ENCODE measurements at places on chromosomes 6 and 20. TPM values are rescaled to one million over a fixed set of nuclear protein-coding genes. Genes with fewer than 3 reads are reported as not detected.

The IMPG1 gene
- total RNA-seq = not detected

The TMEM217 gene
- 2.9 TPM for total RNA-seq

The SLC52A3 gene
- not detected for total RNA-seq

The MTO1 gene
- total RNA-seq = 45.3 TPM

The HS3ST5 gene
- not detected for total RNA-seq

The CLPSL2 gene
- total RNA-seq = not detected

The ENPP4 gene
- 1.1 TPM for total RNA-seq

The ATXN1 gene
- 37.4 TPM for total RNA-seq

The COL21A1 gene
- 0.14 TPM for total RNA-seq

The MMP24 gene
- total RNA-seq = 0.43 TPM

The HSPA12B gene
- total RNA-seq = under 0.01 TPM

The DOK5 gene
- total RNA-seq = 0.14 TPM

The CNBD2 gene
- total RNA-seq = 2.3 TPM

The PERP gene
- 10.7 TPM for total RNA-seq

The SLC22A3 gene
- total RNA-seq = 19.3 TPM

The KIF25 gene
- 0.14 TPM for total RNA-seq

The PRDM1 gene
- total RNA-seq = 3.9 TPM

The GRM1 gene
- not detected for total RNA-seq

The SLC17A1 gene
- not detected for total RNA-seq

The TREM2 gene
- not detected for total RNA-seq

The SLC17A3 gene
- total RNA-seq = not detected

The LAMP5 gene
- not detected for total RNA-seq

The CDSN gene
- total RNA-seq = not detected

The ATG5 gene
- 50.4 TPM for total RNA-seq

The ASXL1 gene
- 63.6 TPM for total RNA-seq

The LTB gene
- not detected for total RNA-seq

The CARMIL1 gene
- 15.3 TPM for total RNA-seq

The CALHM5 gene
- total RNA-seq = 2.2 TPM

The C4A gene
- total RNA-seq = 10.3 TPM

The FAXC gene
- 0.14 TPM for total RNA-seq

The ID4 gene
- total RNA-seq = 1.5 TPM

The KCNG1 gene
- total RNA-seq = 61.6 TPM

The GABRR1 gene
- total RNA-seq = not detected

The GLYATL3 gene
- total RNA-seq = not detected

The NKAIN2 gene
- total RNA-seq = not detected

The MTG2 gene
- total RNA-seq = 17.3 TPM

The HMGCLL1 gene
- total RNA-seq = not detected

The MAP3K5 gene
- total RNA-seq = 21.0 TPM
